Heart left ventricle (tissue), 16 donors: ENCODE measurements at places on chromosomes 3 and 15. TPM values are rescaled to one million over a fixed set of nuclear protein-coding genes. Genes with fewer than 3 reads are reported as not detected.

GRCh38 chr3:38521391-38521987, 25.3 kb downstream of the EXOG start:
- H3K27me3 ChIP-seq, result no peaks in the 10 kb centered on the region
- peaks cover 48% of the 10 kb centered on the region for H3K36me3 ChIP-seq
- DNase-seq, result no peak
- no peak overlapping the region for H3K27ac ChIP-seq

DNA sequence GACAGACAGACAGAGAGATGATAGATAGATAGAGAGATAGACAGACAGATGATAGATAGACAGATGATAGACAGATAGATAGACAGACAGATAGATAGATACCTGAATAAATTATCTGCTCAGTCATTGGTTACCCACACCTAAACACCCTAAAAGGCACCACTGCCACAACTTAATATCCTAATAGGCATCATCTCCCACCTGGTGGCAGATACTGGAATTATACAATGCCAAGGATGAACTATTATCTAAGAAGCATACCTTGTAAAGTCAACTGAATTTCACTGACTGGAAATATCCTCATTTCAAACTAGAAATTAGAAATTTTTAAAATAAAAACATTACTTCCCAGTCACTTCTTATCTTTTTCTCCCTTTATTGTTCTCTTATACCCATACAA, 19.4 kb upstream of the ATP8B4 start:
- no peak for DNase-seq
- H3K36me3 ChIP-seq, result no peaks in the 10 kb centered on the region

The ALDH1A2 gene
- 3.6 TPM for total RNA-seq

The LDHAL6B gene
- total RNA-seq, result not detected

- H3K4me1 ChIP-seq, result no peaks in the 10 kb centered on the region
- peaks cover 7% of the 10 kb centered on the region for H3K27me3 ChIP-seq
- no peaks in the 10 kb centered on the region for H3K36me3 ChIP-seq
- DNase-seq, result no peak
- no peak overlapping the region for H3K27ac ChIP-seq
- no peak overlapping the region for H3K4me3 ChIP-seq
These were observed 263.6 kb upstream of the HES1 start for GRCh38 chr3:193872265-193872753.

The CALML4 gene
- 5.6 TPM for total RNA-seq

- H3K36me3 ChIP-seq, result no peaks in the 10 kb centered on the region
- no peak overlapping the region for H3K4me3 ChIP-seq
- H3K27ac ChIP-seq, result no peak overlapping the region
- DNase-seq, result no peak
- H3K27me3 ChIP-seq, result no peaks in the 10 kb centered on the region
These were observed 26.9 kb upstream of the SEC62 start for GRCh38 chr3:169939751-169940150.

DNA sequence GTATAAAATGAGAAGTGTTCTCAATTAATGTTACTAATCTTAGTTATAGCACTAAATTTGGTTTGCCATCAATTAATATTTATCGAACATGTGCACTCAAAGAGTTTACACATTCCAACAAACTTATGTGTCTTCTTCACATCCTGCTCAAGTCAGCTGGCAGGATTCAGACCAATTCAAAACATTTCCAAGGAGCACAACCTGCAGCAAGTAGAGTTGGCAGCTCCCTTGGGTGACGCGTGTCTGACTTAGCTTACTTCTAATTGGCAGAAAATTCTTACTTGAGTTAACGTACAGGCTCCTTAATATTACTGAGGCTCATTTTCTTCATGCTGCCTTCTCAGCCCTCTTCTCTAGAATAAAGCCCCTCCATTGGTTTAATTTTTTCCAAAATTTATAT, 110.4 kb upstream of the PFN2 start:
- peaks cover 5% of the 10 kb centered on the region for H3K4me1 ChIP-seq
- H3K27me3 ChIP-seq, result no peaks in the 10 kb centered on the region
- H3K36me3 ChIP-seq, result no peaks in the 10 kb centered on the region
- no peak overlapping the region for H3K4me3 ChIP-seq
- no peak overlapping the region for H3K27ac ChIP-seq

The CYP8B1 gene
- total RNA-seq, result not detected

GRCh38 chr15:87843312-87843711, 413.2 kb downstream of the NTRK3 start:
- H3K27me3 ChIP-seq, result no peaks in the 10 kb centered on the region
- DNase-seq, result no peak
- no peak overlapping the region for H3K27ac ChIP-seq
- no peak overlapping the region for H3K4me3 ChIP-seq
- no peaks in the 10 kb centered on the region for H3K36me3 ChIP-seq

The SEMA6D gene
- total RNA-seq, result 22.3 TPM

DNA sequence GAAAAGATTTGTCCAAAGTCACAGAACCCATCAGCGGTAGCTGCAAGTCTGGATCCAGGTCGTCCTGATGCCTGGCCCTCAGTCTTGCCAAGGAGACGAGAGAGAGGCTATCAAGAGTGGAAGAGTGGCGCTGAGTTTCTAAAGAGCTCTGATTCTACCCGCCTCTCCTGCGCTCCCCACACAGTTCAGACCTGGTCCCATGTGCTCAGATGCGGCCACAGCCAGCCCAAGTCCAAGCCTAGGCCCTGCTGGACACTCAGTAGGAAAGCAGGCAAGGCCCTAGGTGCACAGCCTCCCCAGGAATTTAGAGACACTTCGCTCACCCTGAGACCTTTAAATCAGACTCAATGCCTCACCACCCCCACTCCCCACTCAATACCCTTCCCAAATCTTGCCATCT, 32.4 kb downstream of the CCDC12 start:
- DNase-seq, result no peak
- no peak overlapping the region for H3K4me3 ChIP-seq
- H3K36me3 ChIP-seq, result peaks cover 22% of the 10 kb centered on the region

DNA sequence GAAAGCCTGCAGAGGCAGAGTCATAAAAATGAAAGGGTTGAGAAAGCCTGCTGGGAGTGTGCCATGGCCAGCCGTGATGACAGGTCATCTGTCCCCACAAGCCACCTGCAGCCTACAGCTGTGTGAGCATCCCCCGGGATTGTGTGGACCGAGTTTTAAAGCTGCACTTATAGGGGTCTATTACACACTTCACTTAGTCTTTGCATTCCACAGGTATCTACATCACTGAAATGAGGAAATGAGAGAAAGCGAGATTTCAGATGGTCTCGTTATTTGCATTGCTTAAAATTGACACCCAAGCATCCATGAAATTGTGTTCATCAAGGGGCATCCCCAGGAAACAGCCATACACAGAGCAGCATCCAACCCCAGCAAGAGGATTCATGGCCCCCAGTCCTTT, 137.6 kb upstream of the TRIM42 start:
- H3K36me3 ChIP-seq, result no peaks in the 10 kb centered on the region
- H3K4me3 ChIP-seq, result no peak overlapping the region
- H3K27me3 ChIP-seq, result no peaks in the 10 kb centered on the region
- no peak overlapping the region for H3K27ac ChIP-seq
- DNase-seq, result no peak

- H3K4me3 ChIP-seq, result no peak overlapping the region
- DNase-seq, result no peak
- no peak overlapping the region for H3K27ac ChIP-seq
- peaks cover 15% of the 10 kb centered on the region for H3K4me1 ChIP-seq
- H3K36me3 ChIP-seq, result no peaks in the 10 kb centered on the region
These were observed 92.1 kb downstream of the SLC49A4 start for GRCh38 chr3:122886946-122887345.

The BRPF1 gene
- 9.4 TPM for total RNA-seq

The DPH6 gene
- 22.9 TPM for total RNA-seq

GRCh38 chr15:68482246-68482645, 50.3 kb upstream of the ITGA11 start:
- H3K27me3 ChIP-seq, result no peaks in the 10 kb centered on the region
- no peak overlapping the region for H3K27ac ChIP-seq
- H3K4me3 ChIP-seq, result no peak overlapping the region
- H3K36me3 ChIP-seq, result no peaks in the 10 kb centered on the region
- DNase-seq, result no peak

DNA sequence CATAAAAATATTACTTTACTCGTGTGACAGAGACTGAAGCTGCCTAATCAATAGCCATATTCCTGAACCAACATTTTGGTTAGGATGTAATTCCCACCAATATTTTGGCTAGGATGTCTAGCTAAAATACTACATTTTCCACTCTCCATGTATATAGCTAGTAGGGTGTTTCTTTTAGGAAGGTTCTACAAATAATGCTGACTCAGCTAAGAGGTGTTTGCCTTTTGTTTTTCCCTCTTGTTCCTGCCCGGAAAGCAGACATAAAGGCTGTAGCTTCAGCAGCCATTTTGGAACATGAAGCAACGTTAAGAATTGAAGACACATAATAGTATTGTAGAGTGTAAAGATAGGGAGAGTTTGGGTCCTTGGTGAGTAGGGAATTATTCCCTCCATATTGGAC, 187.3 kb upstream of the PDZRN3 start:
- no peak overlapping the region for H3K27ac ChIP-seq
- no peak overlapping the region for H3K4me3 ChIP-seq
- H3K36me3 ChIP-seq, result no peaks in the 10 kb centered on the region
- H3K4me1 ChIP-seq, result peaks cover 9% of the 10 kb centered on the region
- no peak for DNase-seq

DNA sequence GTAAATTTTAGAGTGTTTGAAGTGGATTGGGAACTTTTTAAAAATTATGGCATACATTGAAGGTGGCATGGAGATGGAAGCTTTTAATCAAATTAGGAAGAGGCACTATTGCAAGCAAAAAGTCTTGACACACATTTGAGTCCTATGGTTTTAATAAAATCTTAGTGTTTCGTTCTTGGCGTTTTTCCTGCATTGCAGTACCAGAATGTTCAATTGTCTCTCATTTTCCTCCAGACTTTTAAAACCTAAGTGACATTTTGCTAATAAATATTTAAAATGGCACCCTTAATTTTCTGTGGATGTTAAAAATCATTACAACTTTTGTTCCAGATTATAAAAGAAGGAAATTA, 2.2 kb downstream of the TGFBR2 start:
- no peaks in the 10 kb centered on the region for H3K27me3 ChIP-seq
- peak overlapping the region; percentile 61 for H3K27ac ChIP-seq
- no peak for DNase-seq
- no peaks in the 10 kb centered on the region for H3K36me3 ChIP-seq
- H3K4me3 ChIP-seq, result peak overlapping the region; percentile 98

GRCh38 chr3:130354430-130354829, 9.0 kb downstream of the COL6A5 start:
- no peak for DNase-seq
- no peaks in the 10 kb centered on the region for H3K36me3 ChIP-seq
- no peaks in the 10 kb centered on the region for H3K4me1 ChIP-seq
- H3K4me3 ChIP-seq, result no peak overlapping the region
- H3K27me3 ChIP-seq, result peaks cover 6% of the 10 kb centered on the region

The KLF15 gene
- 36.0 TPM for total RNA-seq

DNA sequence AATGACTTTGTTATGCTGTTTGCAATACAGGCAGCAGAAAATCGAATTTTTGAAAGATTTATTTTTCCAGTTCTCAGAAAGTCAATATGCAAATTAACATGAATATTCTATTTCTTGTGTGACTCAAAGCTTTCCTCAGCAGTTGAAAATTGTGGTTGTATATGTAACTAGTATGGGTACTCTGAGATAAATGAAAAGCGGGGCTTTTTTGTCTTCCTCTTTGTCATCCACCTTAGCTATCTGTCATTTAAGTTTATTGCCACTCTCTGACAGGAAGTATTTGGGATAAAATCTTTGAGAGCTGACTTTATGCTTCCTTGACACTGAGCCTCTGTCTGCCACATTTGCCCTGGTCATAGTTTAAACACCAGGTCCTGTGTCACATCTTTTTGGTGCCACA, 91.5 kb downstream of the ATG7 start:
- no peak overlapping the region for H3K27ac ChIP-seq
- H3K36me3 ChIP-seq, result peaks cover 81% of the 10 kb centered on the region
- peaks cover 3% of the 10 kb centered on the region for H3K4me1 ChIP-seq
- DNase-seq, result no peak

The FBXL2 gene
- total RNA-seq, result 1.3 TPM

- no peaks in the 10 kb centered on the region for H3K27me3 ChIP-seq
- peaks cover 54% of the 10 kb centered on the region for H3K4me1 ChIP-seq
- H3K27ac ChIP-seq, result no peak overlapping the region
- no peak for DNase-seq
- no peak overlapping the region for H3K4me3 ChIP-seq
These were observed 70.0 kb downstream of the MEF2A start for GRCh38 chr15:99635794-99636193.

The PTPRG gene
- total RNA-seq, result 48.5 TPM

The APEH gene
- 105 TPM for total RNA-seq

The AHSG gene
- not detected for total RNA-seq

DNA sequence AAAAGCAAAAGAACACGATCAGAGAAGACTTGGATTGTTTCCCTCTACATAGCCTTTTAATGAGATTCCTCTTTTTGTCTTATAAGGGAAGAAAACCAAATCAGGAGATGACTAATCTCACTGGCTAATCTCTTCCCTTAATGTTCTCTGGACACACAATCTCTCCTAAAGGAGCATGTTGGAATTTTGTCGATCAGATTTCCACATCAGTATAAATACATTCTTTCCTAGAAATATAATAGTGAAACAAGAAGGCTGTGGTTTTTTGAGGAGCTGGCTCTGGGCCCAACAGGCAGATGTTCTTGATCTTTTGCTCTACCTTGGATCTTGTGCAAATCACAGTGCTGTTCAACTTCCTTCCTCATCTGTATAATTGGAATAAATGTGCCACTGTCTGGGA, 94.0 kb downstream of the GTPBP8 start:
- no peaks in the 10 kb centered on the region for H3K36me3 ChIP-seq
- no peaks in the 10 kb centered on the region for H3K27me3 ChIP-seq
- peak; percentile 27 for DNase-seq
- H3K27ac ChIP-seq, result no peak overlapping the region
- H3K4me3 ChIP-seq, result no peak overlapping the region

- H3K36me3 ChIP-seq, result no peaks in the 10 kb centered on the region
- no peaks in the 10 kb centered on the region for H3K27me3 ChIP-seq
- H3K4me3 ChIP-seq, result no peak overlapping the region
- no peak overlapping the region for H3K27ac ChIP-seq
- no peak for DNase-seq
These were observed 364.6 kb upstream of the EPHA6 start for GRCh38 chr3:96449803-96450202.

GRCh38 chr3:78267235-78267634, 1227.3 kb downstream of the ROBO2 start:
- no peak overlapping the region for H3K4me3 ChIP-seq
- no peaks in the 10 kb centered on the region for H3K36me3 ChIP-seq
- H3K27me3 ChIP-seq, result no peaks in the 10 kb centered on the region
- no peak for DNase-seq
- H3K27ac ChIP-seq, result no peak overlapping the region

The ZNF660 gene
- 0.28 TPM for total RNA-seq

The CELF6 gene
- 0.41 TPM for total RNA-seq

The MAP1A gene
- 29.6 TPM for total RNA-seq
